SW 1271 (cell line): ENCODE measurements at places on chromosomes 3 and 15.

- no peak for DNase-seq
These were observed 171.9 kb downstream of the FMN1 start for GRCh38 chr15:33022629-33023028.

DNA sequence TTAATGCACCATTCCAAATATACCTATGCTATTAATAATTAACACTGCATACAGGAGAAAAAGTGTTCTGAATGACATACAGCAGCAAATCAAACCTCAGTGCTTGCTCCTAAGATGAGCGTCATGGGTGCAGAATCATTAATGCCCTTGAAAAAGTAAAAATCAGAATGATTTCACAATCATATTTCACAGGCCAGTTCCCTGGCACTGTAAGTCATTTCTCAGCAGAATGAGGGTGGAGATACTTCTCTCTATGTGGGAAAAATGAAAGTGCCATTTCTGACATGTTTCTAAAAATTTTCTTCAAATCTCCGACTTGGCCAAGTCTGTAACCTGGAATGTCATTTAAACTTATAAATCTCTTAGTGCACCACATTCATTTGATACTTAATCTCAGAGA, 549.8 kb upstream of the AGTR1 start:
- DNase-seq = no peak

DNA sequence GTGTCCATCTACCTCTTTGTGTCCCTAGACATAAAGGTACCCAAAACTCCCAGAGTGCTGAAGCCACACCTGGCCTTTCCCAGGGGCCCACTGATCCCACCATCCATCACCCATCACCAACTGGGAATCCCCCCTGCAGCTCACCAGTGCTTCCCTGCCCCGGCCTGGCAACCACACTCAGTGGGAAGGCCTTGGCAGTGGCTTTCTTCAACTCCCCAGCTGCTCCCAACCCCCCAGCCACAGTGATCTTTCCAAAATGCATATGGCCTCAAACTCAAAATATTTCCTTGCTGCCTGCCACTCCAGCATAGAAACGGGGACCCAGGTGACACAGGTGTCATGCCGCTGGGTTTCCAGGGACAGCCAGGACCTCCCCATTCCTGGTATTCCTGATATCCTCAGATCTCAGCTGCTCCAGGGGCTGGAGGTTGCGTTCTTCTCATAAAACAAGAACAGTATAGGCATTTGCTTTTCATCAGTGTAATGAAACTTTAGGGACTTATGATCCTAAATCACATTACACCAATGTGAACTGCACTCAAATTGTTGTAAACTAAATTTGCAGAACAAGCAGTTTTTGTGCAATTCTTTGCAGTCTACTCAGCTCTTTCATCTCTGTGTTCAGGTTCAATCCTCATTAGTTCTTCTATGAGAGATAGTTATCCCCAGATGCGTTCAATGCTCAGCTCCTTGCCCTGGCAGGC, 1.3 kb downstream of the OCA2 start:
- DNase-seq = no peak

DNA sequence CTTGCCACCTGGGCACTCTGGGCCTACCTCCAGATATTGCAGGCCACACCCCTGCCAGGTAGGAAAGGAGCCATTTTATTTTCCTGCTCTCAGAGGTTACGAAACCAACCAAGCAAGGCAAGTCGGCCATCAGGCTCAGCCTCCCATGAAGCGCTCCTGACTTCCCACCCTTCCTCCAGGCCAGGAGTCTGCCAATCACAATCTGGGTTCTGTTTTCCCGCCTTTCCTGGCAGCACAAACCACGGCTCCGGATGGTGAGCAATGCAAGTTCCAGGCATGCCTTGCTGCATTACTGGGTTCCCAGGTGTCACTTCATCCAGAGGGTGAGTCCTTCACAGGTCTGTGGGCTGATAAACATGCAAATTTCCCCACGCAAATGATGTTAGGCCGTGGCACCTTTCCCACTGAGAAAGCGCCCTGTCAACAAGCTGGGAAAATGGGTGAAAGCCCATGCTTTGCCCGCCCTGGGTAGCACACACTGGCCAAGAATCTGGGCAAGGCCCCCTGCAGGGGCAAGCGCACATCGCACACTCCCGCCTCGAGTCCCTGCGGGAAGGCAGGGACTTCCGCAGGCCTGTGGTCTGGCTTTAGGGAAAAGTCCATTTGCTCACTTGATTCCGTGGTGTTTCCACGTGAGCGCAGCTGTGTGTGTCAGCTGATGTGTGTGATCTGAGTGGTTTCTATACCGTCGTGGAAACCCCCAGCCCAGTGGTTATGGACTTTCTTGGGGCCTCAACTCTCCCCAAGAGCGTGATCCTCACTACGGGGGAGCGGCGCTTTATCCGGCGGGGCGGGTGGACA, 61.6 kb upstream of the RYK start:
- no peak for DNase-seq

DNA sequence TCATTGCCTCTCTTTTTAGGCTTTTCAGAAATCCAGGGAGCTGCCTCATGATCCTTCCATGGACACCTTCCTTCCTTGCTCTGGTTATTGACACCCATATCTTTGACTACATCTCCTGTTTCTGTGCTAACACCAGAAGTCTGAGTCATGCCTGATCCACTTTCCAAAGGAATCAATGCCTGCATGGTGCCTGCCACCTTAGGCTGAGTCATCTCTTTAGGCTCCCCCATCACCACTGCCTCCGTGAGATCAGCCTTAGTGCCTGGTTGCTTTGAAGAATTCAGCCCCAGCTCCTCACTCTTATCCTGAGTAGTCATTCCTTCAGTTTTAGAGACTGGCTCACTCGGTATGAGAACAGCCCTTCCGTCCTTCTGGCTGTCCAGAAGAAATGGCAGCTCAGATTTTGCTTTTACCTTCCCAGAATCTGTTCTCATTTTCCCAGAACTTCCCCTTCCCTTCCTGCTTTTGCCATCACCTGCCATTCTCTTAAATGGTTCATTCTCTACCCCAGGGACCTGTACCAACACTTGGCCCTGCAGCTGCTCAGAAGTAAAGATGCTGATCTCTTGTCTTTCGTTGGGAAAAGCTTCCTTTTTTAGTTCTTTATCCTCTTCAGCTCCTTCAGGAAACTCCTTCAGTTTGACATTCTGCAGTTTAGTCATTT, 105.3 kb downstream of the MAP4 start:
- DNase-seq = peak; percentile 26

DNA sequence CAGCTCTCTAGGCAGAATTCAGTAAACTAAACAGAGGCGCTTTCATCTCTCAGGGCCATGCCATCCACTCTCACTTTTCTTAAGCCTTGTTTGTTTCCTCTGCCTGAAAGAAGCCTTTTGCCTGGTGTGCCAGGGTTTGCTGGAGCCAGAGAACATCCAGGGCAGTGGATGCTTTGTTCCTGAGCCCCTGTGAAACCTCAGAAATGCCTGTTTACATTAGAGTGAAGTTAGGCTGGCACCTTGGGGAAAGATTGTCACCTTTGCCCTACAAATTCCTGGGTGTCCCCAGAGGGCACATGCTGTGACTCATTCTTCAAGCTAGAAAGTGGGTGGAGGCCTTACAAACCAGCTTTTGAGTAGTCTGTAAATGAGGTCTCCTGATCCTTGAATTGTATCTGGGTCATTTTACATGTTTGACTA, 10.7 kb upstream of the TRAK1 start:
- peak; percentile 88 for DNase-seq

- no peak for DNase-seq
These were observed 31.6 kb downstream of the ISL2 start for GRCh38 chr15:76368122-76368621.

- no peak for DNase-seq
These were observed 4.6 kb downstream of the P2RY1 start for GRCh38 chr3:152839511-152839910.

GRCh38 chr15:36428102-36428845, 151.2 kb upstream of the CDIN1 start:
- DNase-seq = peak; percentile 92
